ENCODE measurements at places on chromosomes 13 and 19.
A peak's percentile ranks its signal among the peaks of the same experiment; 100 is the strongest.

GRCh38 chr19:6412061-6412446 is 12.6 kb downstream of the KHSRP start:
- DNase-seq: no peak

DNA sequence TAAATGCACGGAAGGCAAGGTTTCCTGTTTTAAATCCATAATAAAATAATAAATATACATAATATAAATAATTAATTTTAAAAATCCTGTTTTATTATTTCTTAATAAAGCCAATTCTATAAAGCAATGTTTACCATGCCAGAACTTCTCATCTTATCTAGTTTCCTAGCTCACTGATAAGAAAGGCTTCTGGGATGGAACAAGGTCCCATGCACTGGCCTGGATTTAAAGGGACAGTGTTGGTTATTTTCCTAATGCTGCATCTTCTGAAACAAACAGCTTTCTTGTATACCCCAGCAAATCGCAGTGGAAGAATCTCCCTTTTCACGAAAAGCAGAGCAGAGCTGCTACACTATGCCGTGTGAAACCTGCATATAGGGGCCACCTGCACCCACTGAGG is 68.8 kb downstream of the LNX2 start:
- no peak for DNase-seq

DNA sequence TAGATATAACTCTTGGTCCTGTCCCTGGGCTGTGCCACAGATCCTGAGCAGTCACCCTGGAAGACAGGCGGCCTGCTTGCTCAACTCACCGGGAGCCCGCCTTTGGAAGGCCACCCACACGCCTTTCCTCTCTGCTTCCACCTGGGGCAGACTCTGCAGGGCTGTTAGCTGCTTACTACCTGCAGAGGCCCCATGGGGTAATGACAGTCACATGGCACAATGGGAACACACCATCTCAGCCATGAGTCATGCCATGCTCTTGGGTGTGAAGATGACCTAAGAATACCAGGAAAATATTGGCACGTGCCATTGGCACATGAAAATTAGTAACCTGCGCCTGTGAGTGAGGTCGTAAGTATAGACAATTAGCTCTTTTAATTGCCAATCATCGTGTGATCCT is 108.6 kb downstream of the COL4A2 start:
- DNase-seq: peak; percentile 78

DNA sequence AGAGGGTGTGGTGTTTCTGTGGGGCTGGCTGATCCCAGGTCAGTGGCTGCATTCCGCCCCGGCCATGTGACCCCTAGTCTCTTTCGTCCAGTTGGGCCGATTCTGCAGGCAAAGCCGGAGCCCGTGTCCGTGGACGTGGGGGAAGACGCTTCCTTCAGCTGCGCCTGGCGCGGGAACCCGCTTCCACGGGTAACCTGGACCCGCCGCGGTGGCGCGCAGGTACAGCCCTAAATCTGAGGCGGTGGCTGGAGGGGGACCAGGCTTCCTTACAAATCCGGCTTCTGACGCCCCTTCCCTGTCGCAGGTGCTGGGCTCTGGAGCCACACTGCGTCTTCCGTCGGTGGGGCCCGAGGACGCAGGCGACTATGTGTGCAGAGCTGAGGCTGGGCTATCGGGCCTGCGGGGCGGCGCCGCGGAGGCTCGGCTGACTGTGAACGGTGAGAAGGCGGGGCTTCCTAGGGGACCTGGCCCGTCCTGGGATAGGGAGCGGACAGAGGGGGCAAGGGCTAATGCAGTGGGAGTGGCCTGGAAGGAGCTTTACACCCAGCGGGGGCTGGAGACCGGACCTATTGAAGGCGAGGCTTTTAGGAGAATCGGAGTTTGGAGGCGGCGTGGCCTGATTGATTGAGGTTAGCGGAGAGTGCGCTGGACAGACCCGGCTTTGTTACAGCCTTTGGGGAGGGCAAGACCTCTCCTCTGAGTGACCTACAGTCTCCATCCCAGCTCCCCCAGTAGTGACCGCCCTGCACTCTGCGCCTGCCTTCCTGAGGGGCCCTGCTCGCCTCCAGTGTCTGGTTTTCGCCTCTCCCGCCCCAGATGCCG is 4.3 kb downstream of the KIRREL2 start:
- no peak for DNase-seq

- DNase-seq: no peak
These were observed 472.8 kb downstream of the OLFM4 start for GRCh38 chr13:53501387-53501786.

- DNase-seq: no peak
These were observed 7.0 kb upstream of the HCN2 start for GRCh38 chr19:582497-583197.

- no peak for DNase-seq
These were observed 10.2 kb downstream of the WDFY2 start for GRCh38 chr13:51594432-51594831.

DNA sequence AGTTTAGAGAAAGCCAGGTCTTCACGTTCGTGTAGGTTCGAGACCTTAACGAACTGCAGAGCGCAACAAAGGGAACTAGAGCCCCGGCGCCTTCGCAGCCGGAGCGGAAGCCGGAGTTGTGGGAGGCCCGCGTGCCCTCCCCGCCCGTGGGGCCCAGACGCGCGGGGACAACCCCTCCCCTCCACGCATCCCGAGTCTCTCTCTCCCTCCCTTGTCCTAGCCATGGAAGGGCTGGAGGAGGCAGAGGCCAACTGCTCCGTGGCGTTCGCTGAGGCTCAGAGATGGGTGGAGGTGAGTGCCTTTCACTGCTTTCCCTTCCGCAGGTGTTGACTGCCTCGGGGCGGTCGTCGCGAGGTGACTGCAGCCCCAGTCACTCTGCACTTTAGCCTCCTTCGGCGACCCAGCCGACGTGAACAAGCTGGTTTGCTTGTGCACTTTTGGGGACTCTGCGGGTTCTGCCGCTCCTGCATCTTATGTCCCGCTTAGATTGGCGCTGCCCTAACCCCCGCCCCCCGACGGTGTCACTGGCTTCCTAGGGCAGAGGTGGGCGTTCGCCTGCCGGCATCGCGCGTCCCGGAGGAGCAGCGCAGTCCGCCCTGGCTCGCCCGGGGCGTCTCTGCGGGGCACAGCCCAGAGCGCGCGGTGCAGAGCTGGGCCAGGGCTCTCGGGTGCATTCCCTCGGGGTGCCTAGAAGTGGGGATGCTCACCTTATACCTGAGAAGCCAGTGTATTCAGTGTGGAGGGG is 478 bp downstream of the LMO7 start:
- peak; percentile 57 for DNase-seq

- DNase-seq: no peak
These were observed 2.5 kb downstream of the TMEM190 start for GRCh38 chr19:55379174-55379573.

DNA sequence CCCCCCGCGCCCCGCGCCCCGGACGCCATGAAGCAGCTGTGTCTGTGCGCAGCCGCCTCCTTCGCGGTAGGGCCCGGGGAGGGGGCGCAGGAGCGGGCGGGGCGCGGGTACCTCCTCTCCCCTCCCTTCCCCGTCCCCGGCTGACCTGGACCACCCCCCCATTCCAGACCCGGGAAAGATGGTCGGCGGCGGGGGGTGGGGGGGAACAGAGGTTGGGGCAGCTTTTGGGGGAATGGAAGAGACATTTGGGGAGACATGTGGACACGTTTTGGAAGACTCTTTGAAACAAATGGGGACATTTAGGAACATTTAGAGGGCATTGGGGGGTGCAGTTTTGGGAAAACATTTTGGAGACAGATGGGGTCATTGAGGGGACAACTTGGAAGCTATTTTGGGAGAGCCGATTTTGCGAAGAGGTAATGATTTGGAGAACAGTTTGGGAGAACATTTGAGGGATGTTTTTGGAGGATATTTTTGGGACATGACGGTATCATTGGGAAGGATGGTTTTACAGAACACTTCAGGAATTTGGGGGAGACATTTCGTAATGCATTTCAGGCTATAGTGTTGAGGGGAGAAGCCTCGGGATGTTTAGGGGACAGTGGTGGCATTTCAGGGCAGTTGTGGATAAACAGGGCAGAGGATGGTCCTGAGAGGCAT is 16.1 kb downstream of the ANKRD24 start:
- DNase-seq: no peak

GRCh38 chr19:58052256-58052655 is 6.8 kb upstream of the ZNF135 start:
- DNase-seq: no peak

GRCh38 chr13:113749967-113750366 is 9.1 kb upstream of the TMEM255B start:
- no peak for DNase-seq
